ENCODE measurements at places on chromosomes 1 and 21. TPM values are rescaled to one million over a fixed set of nuclear protein-coding genes. Genes with fewer than 3 reads are reported as not detected.

- no peak for DNase-seq
These were observed 2.1 kb downstream of the TTC39A start for GRCh38 chr1:51328279-51328678.

DNA sequence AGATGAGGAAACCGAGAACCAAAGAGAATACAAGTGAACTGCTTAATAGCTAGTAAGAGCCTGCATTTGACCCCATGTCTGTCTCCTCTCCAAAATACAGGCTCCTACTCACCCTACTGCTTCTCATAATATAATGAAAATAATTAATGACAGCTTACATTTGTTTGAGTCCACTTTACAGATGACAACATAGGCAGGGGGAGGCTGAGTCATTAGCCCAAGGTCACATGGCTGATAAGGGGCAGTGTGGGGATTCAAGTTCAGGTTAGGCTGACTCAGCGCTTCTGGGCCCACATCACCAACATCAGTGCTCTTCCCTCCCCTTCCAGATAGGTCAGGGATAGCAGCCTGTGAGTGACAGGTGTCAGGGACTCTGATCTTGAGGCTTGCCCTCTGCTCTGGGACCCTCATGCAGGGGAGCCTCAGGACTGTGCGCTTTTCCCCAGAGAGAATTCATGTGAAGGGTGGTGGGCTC lies 16.2 kb downstream of the AZIN2 start:
- DNase-seq = no peak

GRCh38 chr1:246280551-246280950 lies 226.5 kb downstream of the SMYD3 start:
- DNase-seq = no peak

DNA sequence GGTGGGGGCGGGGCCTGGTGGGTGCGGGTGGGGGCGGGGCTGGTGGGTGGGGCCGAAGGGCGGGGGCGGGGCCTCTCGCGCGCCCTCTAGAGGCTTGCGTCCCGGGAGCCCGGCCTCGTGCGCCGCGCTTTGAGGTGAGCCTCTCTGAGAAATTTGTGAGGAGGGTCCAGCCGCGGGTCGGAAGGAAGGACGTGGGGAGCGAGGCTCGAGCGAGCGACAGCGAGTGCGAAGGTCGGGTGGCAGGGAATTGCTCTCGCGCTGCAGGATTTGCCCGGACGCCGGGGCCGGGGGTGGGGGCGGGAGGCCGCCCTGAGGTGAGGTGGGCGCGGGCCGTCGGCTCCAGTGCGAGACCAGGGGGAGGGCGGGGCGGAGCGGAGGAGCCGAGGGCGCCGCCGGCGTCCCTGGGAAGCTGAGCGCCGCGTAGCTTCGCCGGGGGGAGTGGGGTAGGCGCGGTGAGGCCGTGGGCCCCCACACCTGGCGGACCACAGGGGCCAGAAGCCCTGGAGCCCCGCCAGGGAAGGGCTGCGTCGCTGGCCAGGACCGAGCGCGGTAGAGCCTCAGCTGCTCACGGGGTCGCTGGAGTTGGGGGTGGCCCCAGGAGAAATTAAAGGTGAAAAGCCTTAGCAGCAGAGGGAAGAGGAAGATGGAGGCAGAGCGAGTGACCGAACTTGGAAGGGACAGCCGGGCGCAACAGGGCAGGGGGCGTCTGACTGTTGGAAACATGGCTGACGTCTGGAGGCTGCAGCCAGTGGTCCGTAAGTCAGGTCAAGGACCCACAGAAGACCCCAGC lies 754 bp upstream of the LSS start:
- DNase-seq = no peak

GRCh38 chr21:39136711-39137110 lies 46.5 kb downstream of the PSMG1 start:
- DNase-seq = no peak

DNA sequence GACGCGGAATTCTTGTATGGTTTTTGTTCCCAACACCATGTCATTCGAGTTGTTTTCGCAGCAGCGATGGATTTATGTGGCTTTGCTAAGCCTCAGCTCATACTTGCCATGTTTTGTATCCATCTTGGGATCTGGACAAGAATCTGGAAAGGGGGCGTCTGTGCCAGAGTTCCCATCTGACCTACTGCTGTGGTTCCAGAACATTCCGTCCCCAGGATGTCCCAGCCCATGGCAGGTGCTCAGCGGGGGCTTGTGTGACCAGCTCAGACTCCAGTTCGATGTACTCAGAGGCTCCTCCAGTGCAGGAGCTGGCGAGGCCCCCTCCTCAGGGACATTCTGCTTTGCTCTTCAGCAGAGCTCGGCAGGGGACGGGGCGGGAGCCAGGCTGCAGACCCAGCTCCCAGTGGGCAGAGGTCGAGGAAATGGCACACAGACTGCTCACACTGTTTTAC lies 24.0 kb upstream of the ADARB1 start:
- no peak for DNase-seq

GRCh38 chr21:23522751-23523150 lies 2084.5 kb downstream of the MRPL39 start:
- DNase-seq = no peak

GRCh38 chr1:180353945-180354344 lies 123.9 kb downstream of the LHX4 start:
- DNase-seq = no peak

DNA sequence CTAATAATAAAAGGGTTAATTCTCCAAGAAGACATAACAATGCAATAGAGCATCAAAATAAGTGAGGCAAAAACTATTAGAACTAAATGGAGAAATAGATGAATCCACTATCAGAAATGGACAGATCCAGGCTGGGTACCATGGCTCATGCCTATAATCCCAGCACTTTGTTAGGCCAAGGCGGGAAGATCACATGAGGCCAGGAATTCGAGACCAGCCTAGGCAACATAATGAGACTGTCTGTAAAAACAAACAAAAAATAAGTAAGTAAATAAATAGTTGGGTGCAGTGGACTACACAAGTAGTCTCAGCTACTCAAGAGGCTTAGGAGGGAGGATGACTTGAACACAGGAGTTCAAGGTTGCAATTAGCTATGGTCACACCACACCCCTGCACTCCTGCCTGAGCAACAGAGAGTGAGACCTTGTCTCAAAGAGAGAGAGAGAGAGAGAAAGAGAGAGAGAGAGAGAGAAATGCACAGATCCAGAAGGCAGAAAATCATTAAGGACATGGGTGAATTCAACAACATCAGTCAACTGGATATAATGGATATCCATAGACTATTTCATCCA lies 12.3 kb downstream of the FRRS1 start:
- peak; percentile 7 for DNase-seq

DNA sequence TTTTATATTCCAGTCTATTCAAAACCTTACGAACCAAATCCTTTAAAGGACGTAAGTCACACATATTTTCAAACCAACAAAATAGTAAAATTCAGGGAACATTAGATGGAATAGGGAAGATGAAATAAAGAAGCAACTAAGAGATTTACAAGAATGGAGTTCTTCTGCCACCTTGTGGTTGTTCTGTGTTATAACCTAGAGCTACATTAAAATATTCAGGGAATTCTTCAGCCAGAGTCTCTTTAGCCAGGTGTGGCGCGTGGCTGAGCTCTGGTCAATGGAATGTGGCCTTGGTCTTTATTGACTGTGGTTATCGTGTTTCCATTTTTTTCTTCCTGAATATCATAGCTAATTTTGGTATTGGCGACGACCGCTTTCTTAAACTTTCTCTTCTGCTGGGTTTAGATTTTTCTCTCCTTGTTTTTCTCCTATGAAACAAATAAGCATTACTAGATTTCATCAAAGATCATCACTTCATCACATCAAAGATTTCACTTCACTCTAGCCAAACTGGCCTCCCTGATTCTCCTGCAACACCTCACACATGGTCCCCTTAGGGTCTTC lies 221.3 kb downstream of the MRPL39 start:
- DNase-seq = peak; percentile 4

DNA sequence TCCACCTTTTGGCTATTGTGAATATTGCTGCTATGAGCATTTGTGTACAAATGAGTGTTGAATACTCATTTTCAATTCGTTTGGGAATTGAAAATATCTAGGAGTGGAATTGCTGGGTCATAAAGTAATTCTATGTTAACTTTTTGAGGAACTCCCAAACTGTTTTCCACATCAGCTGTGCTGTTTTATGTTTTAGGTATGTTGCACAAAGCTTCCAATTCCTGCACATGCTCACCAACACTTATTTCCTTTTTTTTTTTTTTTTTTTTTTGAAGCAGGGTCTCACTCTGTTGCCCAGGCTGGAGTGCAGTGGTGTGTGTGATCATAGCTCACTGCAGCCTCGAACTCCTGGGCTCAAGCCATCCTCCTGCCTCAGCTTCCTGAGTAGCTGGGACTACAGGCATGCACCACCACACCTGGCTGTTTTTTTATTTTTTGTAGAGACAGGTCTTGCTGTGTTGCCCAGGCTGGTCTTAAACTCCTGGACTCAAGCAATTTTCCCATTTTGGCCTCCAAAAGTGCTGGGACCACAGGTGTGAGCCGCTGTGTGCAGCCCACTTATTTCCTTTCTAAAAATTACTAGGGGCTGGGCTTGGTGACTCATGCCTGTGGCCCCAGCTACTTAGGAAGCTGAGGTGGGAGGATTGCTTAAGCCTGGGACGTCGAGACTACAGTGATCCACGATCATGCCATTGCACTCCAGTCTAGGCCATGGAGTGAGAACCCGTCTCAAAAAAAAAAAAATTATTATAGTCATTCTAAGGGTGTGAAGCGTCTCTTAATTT lies 33.4 kb downstream of the TMCC2 start:
- DNase-seq = no peak

The IVL gene
- polyA plus RNA-seq = not detected
